H7 (cell line): ENCODE measurements at places on chromosomes 1 and 21. TPM values are rescaled to one million over a fixed set of nuclear protein-coding genes. Genes with fewer than 3 reads are reported as not detected.
A peak's percentile ranks its signal among the peaks of the same experiment; 100 is the strongest.

The LEMD1 gene
- total RNA-seq = 19.4 and 25.1 TPM in 2 replicates

- no peak for DNase-seq
These were observed 109.2 kb downstream of the OSBPL9 start for GRCh38 chr1:51726051-51726450.

The TMEM51 gene
- total RNA-seq = 9.8 and 11.9 TPM in 2 replicates

GRCh38 chr1:246566813-246567645, 773 bp downstream of the CNST start:
- no peak for DNase-seq

DNA sequence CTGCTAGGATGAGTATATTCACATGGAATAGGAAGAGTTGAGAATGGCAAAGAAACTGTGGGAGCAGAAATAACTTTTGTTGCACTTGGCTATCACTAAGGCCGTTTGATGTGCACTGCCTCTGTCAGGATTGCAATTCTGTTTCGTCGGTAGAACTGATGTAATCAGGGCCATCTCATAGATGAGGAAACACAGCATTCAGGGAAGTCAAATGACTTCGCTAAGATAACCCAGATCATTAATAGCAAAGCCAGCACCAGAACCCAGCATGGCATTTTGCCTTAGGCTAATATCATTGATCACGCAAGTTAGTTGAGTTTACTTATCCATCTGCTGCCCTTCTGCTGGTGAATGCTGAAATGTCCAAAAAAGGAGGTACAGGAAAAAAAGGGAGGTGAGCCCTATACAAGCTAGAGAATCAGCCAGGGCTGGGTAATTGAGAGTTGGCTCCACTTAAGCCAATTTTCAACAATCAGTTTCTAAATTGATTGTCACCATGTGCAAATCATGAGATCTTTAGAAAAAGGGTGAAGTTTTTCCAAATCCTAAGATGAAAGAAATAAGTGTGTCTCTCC, 7.6 kb downstream of the RASSF5 start:
- DNase-seq = no peak

- no peak for DNase-seq
These were observed 37.9 kb upstream of the FOXE3 start for GRCh38 chr1:47378147-47378546.

GRCh38 chr21:41636636-41637630, 129.0 kb upstream of the TMPRSS2 start:
- DNase-seq = no peak

GRCh38 chr1:65378247-65378946, 42.1 kb upstream of the LEPR start:
- no peak for DNase-seq

The SLC44A3 gene
- 0.83 and 1.5 TPM in 2 replicates for total RNA-seq

- DNase-seq = peak; percentile 51
These were observed 137.5 kb downstream of the GABPA start for GRCh38 chr21:25872271-25872670.

The ATP6V1G3 gene
- not detected in 2 replicates for total RNA-seq

DNA sequence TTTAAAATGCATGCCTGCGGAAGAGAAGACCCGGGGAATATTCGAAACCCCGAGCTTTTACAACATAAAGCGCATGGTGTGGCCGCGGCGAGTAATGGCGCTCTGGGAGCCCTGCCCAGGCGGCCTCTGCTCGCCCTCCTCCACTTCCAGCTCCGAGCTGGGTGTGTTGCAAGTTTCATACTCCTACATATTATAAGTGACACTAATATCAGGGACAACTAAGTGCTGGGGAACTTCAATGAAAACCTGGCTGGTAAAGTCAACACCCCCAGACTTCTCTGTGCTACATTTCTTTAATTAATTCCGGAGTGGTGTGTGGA, 11.8 kb downstream of the SIM2 start:
- DNase-seq = peak; percentile 71

DNA sequence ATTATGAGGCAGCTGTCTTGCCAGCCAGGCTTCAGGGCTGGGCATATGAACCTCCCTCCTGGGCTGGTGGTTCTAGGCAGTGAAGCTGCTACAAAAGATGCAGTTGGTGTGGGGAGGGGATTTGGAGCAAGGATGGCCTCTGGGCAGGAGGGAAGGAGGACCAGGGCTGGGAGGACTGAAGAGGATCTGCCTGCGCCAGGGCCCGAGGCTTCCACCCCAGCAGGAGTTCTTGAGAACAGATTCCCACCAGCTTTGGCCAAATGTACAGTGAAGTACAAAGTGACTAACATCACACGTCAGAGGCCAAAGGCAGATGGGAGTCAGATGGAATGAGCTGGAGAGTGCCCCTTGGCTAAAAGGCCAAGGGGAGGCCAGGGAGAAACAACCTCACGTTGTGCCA, 62.4 kb downstream of the DDX20 start:
- no peak for DNase-seq

The DDAH1 gene
- 33.3 and 39.3 TPM in 2 replicates for total RNA-seq

DNA sequence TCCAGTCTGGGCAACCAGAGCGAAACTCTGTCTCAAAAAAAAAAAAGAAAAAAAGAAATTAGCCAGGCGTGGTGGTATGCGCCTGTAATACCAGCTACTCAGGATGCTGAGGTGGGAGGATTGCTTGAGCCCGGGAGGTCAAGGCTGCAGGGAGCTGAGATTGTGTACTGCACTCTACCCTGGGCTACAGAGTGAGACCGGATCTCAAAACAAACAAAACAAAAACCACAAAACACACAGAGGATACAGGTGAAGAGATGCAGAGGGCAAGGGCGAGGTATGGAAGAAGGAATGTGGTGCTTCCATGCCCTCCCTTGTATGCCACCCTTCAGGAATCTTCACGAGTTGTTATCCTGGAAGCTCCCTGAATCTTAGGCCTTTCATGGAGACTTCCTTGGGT, 68.5 kb downstream of the NDUFS5 start:
- DNase-seq = no peak

DNA sequence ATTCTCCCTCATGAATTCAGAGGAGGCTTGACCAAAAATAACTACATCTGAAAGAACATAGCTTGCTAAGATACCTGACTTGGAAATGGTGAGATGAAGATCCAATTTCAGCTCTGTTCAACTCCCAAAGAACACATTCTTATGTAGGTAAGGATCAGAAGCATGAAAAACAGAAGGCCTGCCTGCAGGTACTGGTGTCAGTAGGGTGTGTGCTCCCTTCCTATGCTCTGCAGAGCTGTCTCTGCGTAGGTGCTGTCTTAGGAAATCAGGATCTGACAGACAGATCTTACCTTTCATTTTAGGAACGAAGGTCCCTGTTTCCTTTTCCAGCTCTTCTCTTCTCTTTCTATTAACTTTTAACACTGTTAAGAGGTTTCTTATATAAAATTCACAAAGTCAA, 5.6 kb upstream of the OR6K2 start:
- no peak for DNase-seq

GRCh38 chr1:13801232-13801631, 101.2 kb downstream of the PRDM2 start:
- no peak for DNase-seq

DNA sequence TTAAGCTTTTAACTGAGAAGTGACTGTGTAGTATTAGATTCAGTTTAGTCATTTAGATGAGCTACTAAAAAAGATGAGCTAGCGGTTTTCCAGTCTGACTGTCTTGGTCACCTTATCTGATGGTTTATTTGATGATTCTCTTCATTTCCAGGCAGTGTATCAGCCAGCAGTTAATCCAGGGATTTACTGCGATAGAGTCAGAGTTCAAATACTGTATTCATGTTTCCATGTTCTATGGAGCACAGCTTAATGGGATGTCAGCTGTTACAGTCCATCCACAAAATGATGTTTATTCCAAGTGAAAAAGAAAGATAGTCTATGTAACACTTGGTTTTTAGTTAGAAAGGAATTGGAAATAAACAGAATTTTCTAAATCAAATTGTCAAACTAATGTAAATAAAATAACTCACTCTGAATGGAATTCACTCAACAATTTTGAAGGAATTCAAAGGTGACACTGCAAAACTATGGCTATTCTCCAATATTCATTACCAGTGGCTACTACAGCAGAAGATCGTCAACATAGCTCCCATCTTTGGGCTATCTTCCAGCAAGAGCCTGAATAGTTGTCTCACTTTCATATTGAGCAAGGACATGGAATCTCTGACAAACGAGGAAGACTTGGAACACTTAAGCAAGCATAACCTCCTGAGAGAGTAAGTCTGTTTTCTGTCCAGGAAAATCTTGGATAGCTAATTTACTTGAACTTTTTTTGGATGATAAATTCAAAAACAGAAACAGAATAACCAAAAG, 54.6 kb upstream of the DPT start:
- no peak for DNase-seq

DNA sequence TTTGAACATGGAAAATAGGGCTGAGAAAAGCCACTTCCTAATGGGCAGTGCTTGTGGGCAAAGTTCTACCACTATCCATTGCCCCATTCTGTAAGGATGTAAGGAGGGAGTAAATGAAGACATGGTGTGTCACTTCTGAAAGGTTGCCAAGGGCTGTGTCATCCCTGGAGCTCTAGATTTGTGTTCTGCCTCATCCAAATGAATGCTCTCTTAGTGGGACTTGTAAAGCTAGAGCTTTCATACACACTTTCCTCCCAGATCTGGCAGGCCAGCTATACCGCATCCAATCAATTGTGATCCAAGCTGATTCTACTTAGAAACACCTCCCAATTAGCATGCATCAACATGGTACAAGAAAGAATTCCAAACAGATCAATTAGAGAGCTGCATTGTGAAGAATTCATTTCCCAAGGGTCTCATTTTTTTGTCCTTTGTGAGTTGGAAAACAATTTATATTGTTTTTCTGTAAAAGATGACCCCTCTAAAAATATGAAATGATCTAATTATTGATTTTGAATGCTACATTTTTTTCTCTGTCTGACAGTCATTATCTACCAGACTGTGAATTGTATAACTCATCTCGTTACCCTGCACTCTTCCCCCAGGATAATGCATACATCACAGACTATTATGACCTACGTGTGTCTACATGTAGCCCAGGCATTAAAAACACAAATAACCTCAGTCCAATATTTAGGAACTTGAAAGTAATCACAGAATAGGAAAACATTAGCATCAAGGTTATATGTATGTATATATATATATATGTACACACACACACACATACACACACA, 117.1 kb upstream of the DUSP10 start:
- no peak for DNase-seq

The SPRR2A gene
- not detected in 2 replicates for total RNA-seq

DNA sequence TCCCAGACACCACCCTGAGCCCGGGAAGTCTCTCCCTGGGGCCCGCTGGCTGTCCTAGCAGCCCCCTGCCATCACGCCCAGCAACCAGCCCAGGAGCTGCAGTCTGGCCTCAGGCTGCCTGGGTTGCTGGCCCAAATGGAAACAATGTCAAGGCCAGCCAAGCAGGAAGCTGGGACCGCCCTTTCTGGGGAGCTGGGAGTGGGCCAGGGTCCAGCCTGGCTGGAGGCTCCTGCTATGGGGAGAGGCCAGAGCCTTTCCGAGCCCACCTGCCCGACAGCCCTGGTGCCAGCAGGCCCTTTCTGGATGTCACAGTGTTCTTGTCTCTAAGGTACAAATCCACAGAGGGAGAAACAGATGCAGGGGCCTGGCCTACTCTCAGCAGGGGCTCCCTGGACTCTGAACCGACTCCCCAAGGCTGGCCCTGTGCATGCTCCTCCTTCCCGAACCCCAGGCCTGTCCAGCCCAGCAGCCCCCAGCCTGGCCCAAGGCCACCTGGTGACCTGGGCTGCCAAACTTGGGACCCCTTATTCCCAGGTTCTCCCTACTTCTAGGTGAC, 1.2 kb upstream of the MMEL1 start:
- DNase-seq = peak; percentile 57

The SELL gene
- not detected in 2 replicates for total RNA-seq

GRCh38 chr21:26273686-26274313, 103.2 kb upstream of the APP start:
- DNase-seq = no peak

DNA sequence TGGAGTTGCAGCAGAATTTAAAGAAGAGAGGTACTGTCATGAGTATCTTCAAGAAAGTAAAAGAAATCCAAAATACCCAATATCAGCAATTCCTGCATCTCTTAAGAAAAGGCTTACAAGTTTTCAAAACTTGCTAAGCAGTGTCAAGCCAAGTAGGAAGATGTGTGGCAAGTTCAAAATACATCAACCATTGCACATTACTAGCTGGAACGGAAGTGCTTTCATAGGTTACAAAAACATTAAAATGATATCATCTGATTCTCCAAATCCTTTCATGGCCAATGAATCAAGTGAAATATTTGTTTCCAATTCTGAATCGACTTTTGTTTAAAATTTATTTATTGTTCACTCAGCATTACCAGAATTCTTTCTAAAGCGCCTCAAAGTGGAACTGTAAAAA, 5.7 kb upstream of the ABCA4 start:
- DNase-seq = no peak

The DMBX1 gene
- total RNA-seq = 4.2 and 5.4 TPM in 2 replicates

GRCh38 chr1:93394514-93394913, 48.8 kb downstream of the DR1 start:
- no peak for DNase-seq

The NCF2 gene
- 0.14 TPM in 1 of 2 replicates, not detected in the other for total RNA-seq

GRCh38 chr21:31778546-31778945, 46.6 kb upstream of the SCAF4 start:
- DNase-seq = no peak

- no peak for DNase-seq
These were observed 43.1 kb upstream of the SGIP1 start for GRCh38 chr1:66490816-66491215.

DNA sequence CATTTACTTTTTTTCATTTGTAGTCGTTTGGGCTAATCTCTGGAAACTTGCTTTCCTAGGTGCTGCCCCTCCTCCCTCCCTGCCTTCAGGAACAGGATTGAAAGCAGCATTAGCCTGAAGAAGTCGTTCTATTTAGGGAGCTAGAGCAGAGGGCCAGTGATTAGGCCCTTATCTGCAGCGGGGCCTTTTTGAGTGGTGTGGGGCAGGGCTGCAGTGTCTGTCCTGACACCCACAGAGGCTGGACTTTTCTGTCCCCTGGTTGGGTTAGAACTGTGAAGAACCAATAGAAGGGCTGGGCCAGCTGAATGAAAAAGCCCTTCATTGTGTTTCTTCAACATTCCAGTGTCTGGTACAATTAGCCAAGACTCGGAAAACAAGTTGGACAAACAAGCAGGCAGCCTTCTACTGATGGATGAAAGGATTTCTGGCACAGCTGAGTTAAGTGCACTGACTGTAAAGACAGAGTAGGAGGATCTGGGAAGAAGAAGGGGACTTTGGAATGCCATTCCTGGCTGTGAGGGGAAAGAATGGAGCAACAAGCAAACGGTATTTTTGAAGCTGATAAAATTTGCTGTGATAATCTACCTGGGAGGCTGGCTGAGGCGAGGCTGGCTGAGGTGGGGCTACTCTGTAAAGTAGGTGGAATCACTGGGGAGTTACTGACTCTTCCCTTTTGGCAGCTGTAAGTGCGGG, 9.7 kb downstream of the MACF1 start:
- no peak for DNase-seq
